Tibial artery (tissue), 4 donors: ENCODE measurements at places on chromosomes 1 and 21.
A peak's percentile ranks its signal among the peaks of the same experiment; 100 is the strongest.

DNA sequence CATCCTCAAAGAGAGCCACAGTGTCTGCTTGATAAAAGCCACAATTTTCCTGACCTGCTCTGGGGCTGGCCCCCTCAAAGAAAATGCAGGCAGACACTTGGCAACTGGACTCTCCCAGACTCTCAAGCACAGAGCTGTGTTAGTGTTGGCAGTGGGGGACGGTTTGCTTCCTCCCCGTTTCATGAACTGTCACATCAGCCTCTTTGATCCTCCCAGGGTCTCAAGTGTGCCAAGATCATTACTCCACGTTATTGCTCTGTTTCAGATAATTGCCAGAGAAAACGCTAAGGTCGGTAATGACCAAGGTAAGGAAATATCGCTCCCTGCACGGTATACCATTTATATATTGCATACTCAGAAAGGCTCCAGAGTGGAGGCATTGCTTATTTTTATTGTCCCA lies 138.8 kb downstream of the NTMT2 start:
- no peak overlapping the region for H3K27ac ChIP-seq
- DNase-seq = no peak
- peak overlapping the region; percentile 5 for H3K4me3 ChIP-seq
- H3K36me3 ChIP-seq = no peaks in the 10 kb centered on the region
- H3K4me1 ChIP-seq = peaks cover 15% of the 10 kb centered on the region
- H3K27me3 ChIP-seq = no peaks in the 10 kb centered on the region

GRCh38 chr1:209835782-209836298 lies 8.1 kb downstream of the UTP25 start:
- no peak for DNase-seq
- no peaks in the 10 kb centered on the region for H3K27me3 ChIP-seq
- H3K4me1 ChIP-seq = no peaks in the 10 kb centered on the region

DNA sequence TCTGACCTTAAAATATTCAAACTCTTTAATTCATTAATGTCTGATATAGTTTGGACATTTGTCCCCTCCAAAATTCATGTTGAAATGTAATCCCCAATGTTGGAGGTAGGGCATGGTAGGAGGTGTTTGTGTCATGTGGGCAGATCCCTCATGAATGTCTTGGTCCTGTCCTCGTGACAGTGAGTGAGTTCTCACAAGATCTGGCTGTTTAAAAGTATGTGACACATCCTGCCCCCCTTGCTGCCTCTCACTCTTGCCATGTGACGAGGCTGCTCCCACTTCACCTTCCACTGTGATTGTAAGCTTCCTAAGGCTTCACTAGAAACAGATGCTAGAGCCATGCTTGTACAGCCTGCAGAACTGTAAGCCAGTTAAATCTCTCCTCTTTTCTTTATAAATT lies 21.3 kb upstream of the FBXO28 start:
- no peaks in the 10 kb centered on the region for H3K4me1 ChIP-seq
- no peak overlapping the region for H3K27ac ChIP-seq
- no peaks in the 10 kb centered on the region for H3K36me3 ChIP-seq
- no peaks in the 10 kb centered on the region for H3K27me3 ChIP-seq

DNA sequence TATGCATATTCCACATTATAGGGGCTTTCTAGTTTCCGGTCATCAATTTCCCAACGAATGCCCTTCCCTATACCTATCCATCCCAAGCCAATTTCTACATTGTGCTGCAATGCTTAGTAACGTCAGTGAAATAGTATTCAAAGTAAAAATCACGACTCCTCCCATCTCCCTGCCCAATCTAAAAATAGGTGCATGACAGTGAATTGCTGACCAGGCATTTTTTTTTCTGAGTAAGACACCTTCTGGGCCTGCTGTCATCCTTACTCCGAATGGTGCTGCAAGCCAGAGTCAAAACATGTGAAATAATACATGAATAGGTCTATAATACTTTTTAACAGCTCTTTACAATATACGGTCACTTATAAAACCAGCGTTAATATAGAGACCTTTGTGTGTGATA lies 120.2 kb downstream of the GREM2 start:
- H3K27me3 ChIP-seq = no peaks in the 10 kb centered on the region
- H3K36me3 ChIP-seq = no peaks in the 10 kb centered on the region
- no peak overlapping the region for H3K4me3 ChIP-seq

GRCh38 chr1:51962486-51963356 lies 27.8 kb downstream of the RAB3B start:
- H3K27ac ChIP-seq = no peak overlapping the region
- H3K27me3 ChIP-seq = peaks cover 34% of the 10 kb centered on the region
- no peak overlapping the region for H3K4me3 ChIP-seq
- H3K4me1 ChIP-seq = no peaks in the 10 kb centered on the region
- no peak for DNase-seq

GRCh38 chr1:71461416-71461815 lies 380.6 kb upstream of the ZRANB2 start:
- no peaks in the 10 kb centered on the region for H3K27me3 ChIP-seq
- no peak overlapping the region for H3K27ac ChIP-seq
- H3K4me3 ChIP-seq = no peak overlapping the region
- no peaks in the 10 kb centered on the region for H3K36me3 ChIP-seq

DNA sequence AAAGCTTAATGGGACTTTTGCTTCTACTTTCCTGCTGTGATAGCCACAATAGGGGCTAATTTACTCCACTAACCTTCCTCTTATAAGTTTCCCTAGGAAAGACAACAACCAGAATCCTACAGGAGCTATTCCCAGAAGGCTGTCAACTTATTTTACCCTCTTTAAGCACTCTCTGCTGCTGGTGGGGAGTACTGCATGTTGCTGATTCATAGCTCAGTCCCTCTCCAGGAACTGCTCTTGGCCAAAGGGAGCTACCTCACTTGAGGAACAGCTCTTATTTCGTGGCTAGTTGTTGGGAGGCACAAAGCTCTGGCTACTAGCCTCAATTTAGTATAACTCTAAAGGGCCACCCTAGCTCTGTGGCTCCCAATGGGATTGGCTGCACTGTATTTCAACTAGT lies 37.2 kb downstream of the ADSS2 start:
- DNase-seq = no peak
- H3K27ac ChIP-seq = no peak overlapping the region
- H3K27me3 ChIP-seq = no peaks in the 10 kb centered on the region
- peaks cover 96% of the 10 kb centered on the region for H3K36me3 ChIP-seq
- H3K4me3 ChIP-seq = no peak overlapping the region
- H3K4me1 ChIP-seq = no peaks in the 10 kb centered on the region

DNA sequence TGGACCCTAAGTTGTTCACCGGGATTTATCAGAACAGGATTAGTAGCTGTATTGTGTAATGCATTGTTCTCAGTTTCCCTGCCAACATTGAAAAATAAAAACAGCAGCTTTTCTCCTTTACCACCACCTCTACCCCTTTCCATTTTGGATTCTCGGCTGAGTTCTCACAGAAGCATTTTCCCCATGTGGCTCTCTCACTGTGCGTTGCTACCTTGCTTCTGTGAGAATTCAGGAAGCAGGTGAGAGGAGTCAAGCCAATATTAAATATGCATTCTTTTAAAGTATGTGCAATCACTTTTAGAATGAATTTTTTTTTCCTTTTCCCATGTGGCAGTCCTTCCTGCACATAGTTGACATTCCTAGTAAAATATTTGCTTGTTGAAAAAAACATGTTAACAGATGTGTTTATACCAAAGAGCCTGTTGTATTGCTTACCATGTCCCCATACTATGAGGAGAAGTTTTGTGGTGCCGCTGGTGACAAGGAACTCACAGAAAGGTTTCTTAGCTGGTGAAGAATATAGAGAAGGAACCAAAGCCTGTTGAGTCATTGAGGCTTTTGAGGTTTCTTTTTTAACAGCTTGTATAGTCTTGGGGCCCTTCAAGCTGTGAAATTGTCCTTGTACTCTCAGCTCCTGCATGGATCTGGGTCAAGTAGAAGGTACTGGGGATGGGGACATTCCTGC lies 3.9 kb upstream of the OLFML3 start:
- DNase-seq = no peak
- H3K27ac ChIP-seq = peak overlapping the region; percentile 45
- H3K36me3 ChIP-seq = peaks cover 40% of the 10 kb centered on the region

- no peak overlapping the region for H3K4me3 ChIP-seq
- no peak for DNase-seq
- no peaks in the 10 kb centered on the region for H3K27me3 ChIP-seq
- H3K27ac ChIP-seq = no peak overlapping the region
Observed at GRCh38 chr1:154716011-154716410, 108.0 kb upstream of the ADAR start.

DNA sequence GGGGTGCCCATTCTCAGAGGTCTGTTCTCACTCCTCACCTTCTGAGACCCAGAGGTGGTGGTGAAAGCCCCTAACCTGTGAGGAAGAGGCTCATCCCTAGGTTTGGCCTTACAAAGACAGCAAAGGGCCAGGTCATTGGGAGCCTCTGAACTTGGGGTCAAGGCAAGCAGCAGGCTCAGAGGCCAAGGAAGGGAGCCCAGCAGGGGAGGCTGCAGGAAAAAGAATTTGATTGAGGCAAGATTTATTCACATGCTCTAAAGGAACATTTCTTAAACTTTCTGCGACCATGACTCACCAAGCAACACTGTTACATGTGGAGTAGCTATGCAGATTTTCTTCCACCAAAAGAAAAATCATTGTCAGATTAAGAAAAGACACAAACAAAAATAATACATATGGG lies 132.5 kb upstream of the SYT6 start:
- H3K4me1 ChIP-seq = no peaks in the 10 kb centered on the region
- H3K4me3 ChIP-seq = no peak overlapping the region
- H3K27me3 ChIP-seq = no peaks in the 10 kb centered on the region
- no peak overlapping the region for H3K27ac ChIP-seq
- no peak for DNase-seq

DNA sequence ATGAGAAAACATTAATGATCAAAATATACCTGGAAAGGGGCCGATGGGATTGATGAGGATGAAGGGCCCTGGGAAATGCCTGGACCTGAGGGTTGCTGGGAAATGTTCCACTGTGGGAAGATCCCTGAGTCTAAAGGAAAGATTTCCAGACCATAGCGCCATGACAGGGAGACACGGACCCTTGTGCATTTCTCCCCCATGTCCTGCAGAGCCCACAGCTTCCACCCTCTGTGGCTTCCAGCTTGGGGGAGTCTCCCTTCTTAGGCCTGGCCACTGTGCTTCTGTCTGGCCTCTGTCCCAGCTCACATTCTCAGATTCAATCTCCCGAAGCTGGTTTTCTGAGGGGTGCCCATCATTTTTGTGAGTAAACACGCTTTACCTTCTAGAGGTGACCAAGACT lies 1.0 kb upstream of the PRAMEF12 start:
- H3K27ac ChIP-seq = no peak overlapping the region
- no peak overlapping the region for H3K4me3 ChIP-seq
- no peaks in the 10 kb centered on the region for H3K36me3 ChIP-seq

- H3K4me3 ChIP-seq = no peak overlapping the region
- no peaks in the 10 kb centered on the region for H3K36me3 ChIP-seq
- H3K4me1 ChIP-seq = no peaks in the 10 kb centered on the region
- H3K27me3 ChIP-seq = no peaks in the 10 kb centered on the region
Observed at GRCh38 chr1:14698314-14698713, 99.8 kb downstream of the KAZN start.

GRCh38 chr1:183051546-183051945 lies 28.3 kb downstream of the LAMC1 start:
- DNase-seq = no peak
- no peaks in the 10 kb centered on the region for H3K27me3 ChIP-seq
- no peak overlapping the region for H3K27ac ChIP-seq
- no peak overlapping the region for H3K4me3 ChIP-seq
- H3K36me3 ChIP-seq = no peaks in the 10 kb centered on the region
- H3K4me1 ChIP-seq = peaks cover 85% of the 10 kb centered on the region

DNA sequence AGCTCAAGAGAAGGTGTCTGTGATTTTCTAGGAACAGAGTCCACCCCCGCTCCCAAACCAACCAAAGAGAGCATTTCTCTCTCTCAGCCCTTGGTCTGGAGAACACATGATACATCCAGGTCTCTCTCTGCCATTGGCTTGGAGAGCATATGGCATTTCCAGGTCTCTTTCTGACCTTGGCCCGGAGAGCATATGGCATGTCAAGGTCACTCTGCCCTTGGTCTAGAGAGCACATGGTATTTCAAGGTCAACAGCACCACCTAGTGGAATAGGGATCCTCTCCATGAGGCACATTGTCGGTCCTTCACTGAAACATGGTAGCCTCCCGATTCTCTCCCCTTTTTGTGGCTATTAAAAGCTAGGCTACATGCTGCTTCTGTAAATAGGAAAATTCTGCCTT lies 437.7 kb upstream of the OLFM3 start:
- no peak overlapping the region for H3K4me3 ChIP-seq
- H3K36me3 ChIP-seq = no peaks in the 10 kb centered on the region

- H3K36me3 ChIP-seq = no peaks in the 10 kb centered on the region
- no peak overlapping the region for H3K4me3 ChIP-seq
- DNase-seq = no peak
- no peak overlapping the region for H3K27ac ChIP-seq
- H3K4me1 ChIP-seq = no peaks in the 10 kb centered on the region
Observed at GRCh38 chr1:28317014-28317413, 11.8 kb upstream of the MED18 start.

DNA sequence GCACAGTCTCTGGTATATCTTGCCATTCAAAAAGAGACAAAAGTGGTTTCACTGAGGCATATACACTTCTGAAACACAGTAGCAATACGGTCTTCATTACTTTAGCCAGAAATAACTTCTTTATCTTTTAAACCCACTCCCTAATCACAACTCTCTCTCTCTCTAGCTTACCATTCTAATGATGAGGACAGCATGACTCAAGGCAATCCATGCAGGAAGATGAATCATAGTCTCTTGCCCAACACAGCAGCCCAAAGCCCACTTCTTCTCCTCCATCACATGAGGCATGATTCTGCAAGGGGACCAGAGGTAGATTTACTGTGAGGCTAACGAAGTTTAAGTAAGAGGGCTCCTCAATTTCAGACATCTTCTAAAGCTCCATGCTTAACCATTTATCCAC lies 285.0 kb upstream of the NR5A2 start:
- no peak overlapping the region for H3K4me3 ChIP-seq
- H3K27ac ChIP-seq = no peak overlapping the region
- H3K27me3 ChIP-seq = no peaks in the 10 kb centered on the region
- no peak for DNase-seq
- no peaks in the 10 kb centered on the region for H3K4me1 ChIP-seq

- DNase-seq = no peak
- no peaks in the 10 kb centered on the region for H3K4me1 ChIP-seq
- H3K36me3 ChIP-seq = no peaks in the 10 kb centered on the region
- H3K27me3 ChIP-seq = no peaks in the 10 kb centered on the region
- H3K4me3 ChIP-seq = peak overlapping the region; percentile 7
Observed at GRCh38 chr1:101239095-101240040, 2.5 kb downstream of the S1PR1 start.

GRCh38 chr1:6260433-6260934 lies 414 bp downstream of the GPR153 start:
- peak overlapping the region; percentile 41 for H3K4me3 ChIP-seq
- no peaks in the 10 kb centered on the region for H3K36me3 ChIP-seq
- no peak overlapping the region for H3K27ac ChIP-seq
- H3K4me1 ChIP-seq = peaks cover 8% of the 10 kb centered on the region

DNA sequence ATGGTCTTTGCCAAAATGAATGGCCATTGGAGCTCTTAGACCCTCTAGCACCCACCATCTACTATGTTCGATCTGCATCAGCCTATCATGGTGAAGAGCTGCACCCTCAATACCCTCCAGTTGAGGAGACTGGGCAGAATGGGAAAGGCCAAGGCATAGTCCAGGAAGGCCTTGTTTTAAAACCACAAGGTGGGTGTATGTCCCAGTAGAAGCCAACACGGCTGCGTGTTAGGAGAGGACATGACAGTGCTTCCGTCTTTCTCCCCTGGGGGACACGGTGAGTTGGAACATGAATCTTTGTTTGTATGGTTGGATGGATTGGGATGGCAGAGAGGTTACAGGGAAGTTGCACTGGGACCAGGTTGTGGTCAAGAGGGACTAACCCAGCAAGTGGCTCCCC lies 18.6 kb upstream of the SH3D21 start:
- H3K27ac ChIP-seq = no peak overlapping the region
- no peaks in the 10 kb centered on the region for H3K27me3 ChIP-seq
- H3K4me3 ChIP-seq = no peak overlapping the region
- no peak for DNase-seq
